ENCODE measurements at places on chromosomes 2 and 18.

- no peak for DNase-seq
Observed at GRCh38 chr2:63522950-63523349, 65.3 kb downstream of the WDPCP start.

GRCh38 chr18:39172695-39173421, 1607.3 kb upstream of the CELF4 start:
- DNase-seq: no peak

GRCh38 chr2:221792971-221793521, 220.9 kb upstream of the EPHA4 start:
- DNase-seq: no peak

GRCh38 chr2:180656455-180656847, 324.0 kb upstream of the UBE2E3 start:
- no peak for DNase-seq

DNA sequence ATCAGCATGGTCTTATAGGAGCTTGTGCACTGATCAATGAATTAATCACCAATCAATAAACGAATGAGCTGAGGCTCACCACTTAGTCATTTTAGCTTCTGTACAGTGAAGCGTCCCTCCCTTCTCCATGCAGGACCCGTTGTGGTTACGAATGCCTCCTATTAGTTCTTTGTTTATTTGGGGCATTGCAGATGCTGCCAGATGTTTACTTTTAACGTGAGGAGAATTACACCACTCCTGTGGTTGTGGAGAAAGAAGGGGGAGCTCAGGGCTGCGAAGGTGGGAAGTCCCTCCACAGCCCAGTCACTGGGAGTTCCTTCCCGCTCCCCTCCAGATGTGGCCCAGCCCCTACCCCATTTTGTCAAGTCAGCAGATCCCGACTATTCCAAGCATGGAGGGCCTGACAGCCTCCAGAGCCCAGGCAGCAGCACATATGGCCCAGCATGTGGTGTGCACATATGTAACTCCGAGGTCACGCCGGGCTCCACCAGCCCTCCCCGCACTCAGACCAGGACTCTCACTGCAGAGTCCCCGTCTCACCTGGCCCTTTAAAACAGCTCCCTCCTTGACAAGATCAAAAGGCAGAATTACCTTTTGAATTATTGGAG, 20.9 kb downstream of the PKDCC start:
- DNase-seq: no peak

- DNase-seq: no peak
Observed at GRCh38 chr2:204110338-204110741, 173.8 kb downstream of the ICOS start.

- DNase-seq: no peak
Observed at GRCh38 chr2:120005834-120006521, 6.9 kb upstream of the EPB41L5 start.

DNA sequence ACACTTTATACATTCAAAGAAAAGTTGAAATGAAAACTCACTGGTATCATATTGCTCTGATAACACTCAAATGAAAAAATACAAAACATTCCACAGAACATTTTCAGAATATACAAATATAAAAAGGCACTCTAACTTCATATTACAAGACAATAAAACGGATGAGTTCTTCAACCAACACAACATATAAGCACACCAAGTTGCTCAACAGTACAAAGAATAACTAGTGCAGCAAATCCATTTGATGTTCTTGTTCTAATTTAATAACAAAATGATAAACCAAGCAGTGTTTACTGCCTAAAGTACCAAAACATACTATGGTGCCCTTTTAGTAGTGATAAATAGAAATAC, 60.8 kb upstream of the PGAP1 start:
- no peak for DNase-seq

GRCh38 chr2:128024816-128025215, 3.0 kb downstream of the SAP130 start:
- DNase-seq: no peak

DNA sequence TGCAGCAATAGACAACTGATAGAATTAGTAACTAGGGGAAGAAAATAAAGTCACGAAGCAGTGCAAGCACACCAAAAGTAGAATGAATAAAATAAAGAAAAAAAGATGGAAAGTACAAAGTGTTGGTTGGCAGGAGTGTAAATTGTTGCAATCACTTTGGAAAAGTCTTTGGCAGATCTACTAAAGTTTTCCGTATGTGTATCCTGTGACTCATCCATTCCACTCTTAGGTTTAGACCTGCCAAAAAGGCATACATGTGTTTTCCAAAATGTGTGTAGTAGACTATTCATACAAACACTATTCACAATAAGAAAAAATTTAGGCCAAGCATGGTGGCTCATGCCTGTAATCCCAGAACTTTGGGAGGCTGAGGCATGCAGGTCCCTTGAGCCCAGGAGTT, 282.1 kb upstream of the FSIP2 start:
- no peak for DNase-seq

GRCh38 chr2:25361261-25362048, 19.7 kb upstream of the DNMT3A start:
- DNase-seq: no peak

DNA sequence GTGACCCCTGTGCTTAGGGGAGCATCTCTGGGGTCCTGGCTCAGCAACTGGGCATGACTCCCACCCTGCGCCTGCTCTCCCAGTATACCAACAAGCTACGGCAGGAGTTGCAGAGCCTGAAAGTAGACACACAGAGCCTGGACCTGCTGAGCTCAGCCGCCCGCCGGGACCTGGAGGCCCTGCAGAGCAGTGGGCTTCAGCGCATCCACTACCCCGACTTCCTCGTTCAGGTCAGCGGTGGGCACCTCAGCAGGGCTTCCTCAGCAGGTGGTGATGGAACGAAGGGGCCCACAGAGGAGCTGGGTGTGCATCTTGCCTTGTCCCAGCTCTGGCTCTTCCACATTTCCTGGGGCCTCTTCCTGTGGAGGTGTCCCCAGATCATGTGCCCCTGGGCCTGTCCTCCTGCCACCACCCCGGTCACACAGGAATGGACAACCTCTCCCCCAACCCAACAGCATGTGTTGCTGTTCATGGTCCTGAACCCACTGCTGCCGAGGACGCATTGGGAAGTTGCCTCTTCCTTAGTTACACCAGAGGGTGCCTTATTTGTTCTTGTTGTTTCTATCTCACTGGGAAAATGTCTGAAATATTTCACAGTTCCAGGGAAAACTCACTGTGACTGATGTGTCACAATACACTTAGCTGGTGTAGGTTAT, 10.8 kb downstream of the PROM2 start:
- no peak for DNase-seq
